ENCODE measurements at places on chromosomes 7 and 10.

- DNase-seq: no peak
These were observed 248.6 kb upstream of the MAGI2 start for GRCh38 chr7:79702116-79702515.

- DNase-seq: no peak
These were observed 30.0 kb upstream of the MSRB2 start for GRCh38 chr10:23065181-23065948.

GRCh38 chr7:74271742-74272141, 17.5 kb upstream of the CLIP2 start:
- no peak for DNase-seq

DNA sequence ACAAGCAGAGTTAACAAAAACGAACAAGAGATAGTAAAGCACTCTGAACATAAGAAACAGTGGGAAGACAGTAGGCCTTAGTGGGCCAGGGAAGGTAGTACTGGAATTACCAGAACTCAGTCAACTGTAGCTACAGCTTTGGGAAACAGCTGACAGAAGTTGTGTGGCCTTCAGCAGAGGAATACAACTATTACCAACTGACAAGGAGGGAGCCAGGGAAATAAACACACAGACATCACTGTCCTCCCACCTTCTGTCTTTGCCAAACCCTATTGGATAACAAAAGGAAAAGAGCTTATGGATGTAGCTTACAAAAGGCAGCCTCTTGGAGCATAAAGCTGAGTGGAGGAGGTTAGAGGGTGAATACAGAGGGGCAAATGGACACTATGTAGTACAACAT, 15.4 kb downstream of the MICU1 start:
- no peak for DNase-seq

DNA sequence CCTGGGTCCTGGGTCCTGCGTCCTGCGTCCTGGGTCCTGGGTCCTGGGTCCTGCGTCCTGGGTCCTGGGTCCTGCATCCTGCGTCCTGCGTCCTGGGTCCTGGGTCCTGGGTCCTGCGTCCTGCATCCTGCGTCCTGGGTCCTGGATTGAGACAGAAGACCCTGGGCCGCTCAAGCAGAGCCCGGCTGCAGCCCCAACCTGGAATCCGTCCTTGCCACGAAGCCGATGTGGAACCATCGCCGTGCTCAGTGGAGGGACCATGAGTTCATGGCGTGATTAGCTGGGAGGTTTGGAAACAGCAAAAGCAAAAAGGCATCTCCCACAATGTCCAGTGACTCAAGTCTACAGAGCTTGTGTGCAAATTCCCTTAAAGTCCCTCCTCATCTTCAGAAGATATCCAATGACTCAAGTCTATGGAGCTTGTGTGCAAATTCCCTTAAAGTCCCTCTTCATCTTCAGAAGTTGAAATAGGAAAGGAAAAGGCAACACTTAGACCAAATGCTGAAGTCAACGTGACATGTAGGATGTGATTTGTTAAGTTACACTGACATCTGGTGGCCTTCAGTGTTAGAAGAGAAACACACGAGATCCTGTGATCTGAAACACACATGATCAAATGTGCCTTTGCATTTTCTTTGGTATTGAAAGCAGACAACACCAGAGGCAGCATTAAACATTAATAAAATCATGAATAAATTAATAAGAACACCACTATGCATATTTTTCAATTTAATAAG, 179.9 kb downstream of the PTPRN2 start:
- no peak for DNase-seq

DNA sequence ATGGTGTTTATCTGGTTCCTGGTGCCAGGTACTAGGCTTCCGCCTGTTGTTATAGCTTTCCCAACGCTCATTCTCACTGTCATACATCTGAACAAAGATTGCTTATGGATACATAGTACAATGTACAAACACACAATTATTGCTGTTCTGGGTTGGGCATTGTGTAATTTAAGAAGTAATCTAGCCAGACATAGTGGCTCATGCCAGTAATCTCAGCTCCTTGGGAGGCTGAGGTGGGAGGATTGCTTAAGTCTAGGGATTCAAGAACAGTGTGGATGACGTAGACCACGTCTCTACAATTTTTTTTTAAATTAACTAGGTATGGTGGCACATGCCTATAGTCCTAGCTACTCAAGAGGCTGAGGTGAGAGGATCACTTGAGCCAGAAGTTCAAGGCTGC, 9.3 kb upstream of the CROT start:
- DNase-seq: no peak

DNA sequence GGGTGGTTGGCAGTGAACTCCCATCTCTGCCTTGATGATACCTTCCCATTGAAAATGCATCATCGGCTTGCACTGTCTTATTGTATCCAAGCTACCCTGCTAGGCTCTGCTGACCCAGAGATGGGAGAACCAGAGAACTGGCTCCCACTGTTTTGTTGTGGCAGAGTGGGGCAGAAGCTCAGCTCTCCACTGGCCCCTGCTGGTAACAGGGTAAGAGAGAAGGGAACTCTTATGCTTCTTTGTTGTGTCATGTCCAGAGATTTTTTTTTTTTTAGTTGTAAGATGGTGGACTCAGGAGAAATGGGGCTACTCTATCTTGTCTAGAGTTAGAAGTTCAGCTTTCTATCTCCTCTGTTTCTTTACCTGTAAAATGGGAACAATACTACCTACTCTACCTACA, 100.5 kb upstream of the SDK1 start:
- DNase-seq: no peak

DNA sequence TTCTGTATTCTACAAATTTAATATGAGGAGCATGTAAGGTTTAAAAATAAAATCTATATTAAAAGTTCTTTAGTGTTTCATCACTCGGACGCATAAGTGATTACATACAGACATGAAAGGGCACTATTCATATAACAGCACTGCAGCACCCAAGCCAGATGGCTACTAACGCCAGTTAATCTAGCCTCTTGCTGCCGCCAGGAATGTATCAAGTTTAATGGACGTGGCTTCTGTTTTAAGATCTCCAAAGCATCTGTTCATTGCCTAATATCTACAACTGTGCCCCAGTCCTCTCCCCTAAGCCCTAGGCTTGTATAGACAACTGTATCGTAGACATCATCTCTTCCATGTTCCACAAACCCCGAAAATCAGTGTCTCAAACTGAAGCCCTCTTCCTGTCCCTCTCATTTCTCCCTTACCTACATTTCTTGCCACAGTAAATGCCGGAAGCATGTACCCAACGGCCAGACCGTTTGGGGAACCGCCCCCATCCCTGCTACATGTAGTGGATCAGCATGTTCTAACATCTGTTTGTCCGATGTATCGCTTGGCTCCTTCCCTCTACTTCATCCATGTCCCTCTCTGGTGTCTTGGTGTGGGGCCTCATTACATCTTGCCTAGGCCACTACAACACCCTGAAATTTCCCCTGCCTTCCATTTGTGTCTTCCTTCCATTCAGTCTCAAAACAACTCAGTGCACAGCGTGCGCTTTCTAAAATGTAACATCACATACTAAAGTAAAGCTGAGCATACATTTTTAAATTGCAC, 147.5 kb upstream of the RSU1 start:
- DNase-seq: no peak

GRCh38 chr7:34747176-34747781, 89.3 kb downstream of the NPSR1 start:
- no peak for DNase-seq

DNA sequence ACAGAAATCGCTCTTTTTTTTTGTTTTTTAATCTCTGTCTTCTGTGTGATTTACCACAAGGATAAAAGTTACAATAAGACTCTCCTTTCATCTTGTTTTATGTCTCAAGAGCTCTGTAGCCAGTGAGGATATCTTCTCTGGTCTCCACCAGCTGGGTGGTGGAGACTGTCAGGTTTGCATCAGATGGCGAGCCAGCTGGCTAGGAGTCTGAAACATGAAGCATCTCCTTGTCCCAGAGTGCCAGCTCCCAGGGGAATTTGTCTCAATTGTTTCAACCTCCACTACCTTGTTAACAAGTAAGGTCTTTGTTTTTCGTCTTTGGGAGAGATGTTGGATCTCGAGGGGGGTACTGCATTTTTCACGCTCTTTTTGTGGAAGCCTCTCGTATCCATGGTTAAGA, 47.3 kb downstream of the FRMPD2 start:
- DNase-seq: no peak

- no peak for DNase-seq
These were observed 41.1 kb upstream of the FAM204A start for GRCh38 chr10:118383063-118383689.

All from stimulated activated CD8-positive, alpha-beta memory T cell treated with anti-CD3 and anti-CD28 coated beads, Interleukin-15, amount 100 ng/mL, for 24 hours (primary cell).